ENCODE measurements at places on chromosomes 3 and 15.

DNA sequence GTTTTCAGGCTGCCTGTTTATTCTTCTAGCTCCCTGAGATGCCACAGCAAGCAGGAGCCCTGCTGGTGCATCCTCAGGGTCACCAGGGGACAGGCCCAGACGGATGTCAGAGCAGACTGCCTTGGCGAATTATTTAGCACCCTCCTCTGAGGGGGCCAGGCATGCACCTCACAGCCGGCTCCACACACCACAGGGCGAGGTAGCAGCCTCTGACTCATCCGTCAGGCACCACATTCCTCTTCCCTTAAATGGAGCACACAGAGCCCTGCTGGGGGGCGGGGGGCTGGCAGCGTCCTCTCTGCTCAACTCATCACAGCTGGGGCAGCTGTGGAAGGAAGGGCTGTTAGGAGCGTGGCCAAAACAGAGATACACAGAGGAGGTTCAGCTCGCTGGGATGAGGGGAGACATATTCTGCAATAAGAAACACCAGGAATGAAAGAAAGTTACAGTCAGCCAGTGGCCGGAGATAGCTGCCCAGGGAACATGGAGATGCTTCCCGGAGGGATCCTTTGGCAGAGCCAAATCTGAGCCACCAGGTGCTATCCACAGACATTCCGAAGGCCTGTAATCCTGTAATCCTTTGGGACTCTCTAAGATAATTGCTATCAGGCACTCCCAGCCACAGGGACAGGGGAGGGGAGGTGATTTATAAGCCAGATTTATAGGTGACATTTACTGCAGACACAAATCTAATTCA is 13.9 kb upstream of the PRICKLE2 start:
- DNase-seq = peak; percentile 96

DNA sequence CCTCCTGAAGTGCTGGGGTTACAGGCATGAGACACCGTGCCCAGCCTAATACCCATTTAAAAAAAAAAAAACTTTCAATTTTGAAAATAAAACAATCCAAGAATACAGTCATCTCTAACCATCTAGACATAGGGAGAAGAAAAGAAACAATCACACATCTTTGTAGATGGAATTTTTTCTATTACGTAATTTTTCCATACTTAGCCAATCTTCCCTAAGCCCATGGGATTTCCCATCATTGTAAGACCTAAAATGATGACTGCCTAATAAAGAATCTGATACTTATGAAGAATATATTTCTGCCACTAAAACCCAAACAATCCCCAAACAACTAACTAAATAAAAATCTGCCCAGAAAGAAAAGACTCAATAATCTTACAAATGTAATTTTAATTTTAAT is 88.7 kb downstream of the CBLB start:
- peak; percentile 20 for DNase-seq

DNA sequence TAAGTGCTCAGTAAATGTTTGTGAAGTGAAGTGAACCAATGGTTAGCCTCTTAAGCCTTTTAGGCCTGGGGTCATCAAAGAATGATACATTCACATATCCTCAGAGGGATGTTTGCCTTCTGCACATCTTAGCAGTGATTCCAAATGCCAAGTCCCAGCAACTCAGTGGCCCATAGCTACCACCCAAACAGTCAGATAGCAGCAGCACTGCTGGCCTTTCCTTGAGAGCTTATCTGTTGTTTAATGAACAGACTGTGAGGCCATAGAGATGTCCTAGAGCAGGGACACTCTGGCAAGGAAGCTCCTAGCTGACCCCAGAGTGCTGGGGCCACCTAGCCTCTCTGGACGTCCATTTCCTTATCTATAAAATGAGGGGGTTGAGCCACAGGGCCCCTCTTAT is 86.8 kb downstream of the CYP19A1 start:
- no peak for DNase-seq

- DNase-seq = no peak
Measured at GRCh38 chr15:30059771-30060170, 23.0 kb upstream of the GOLGA8J start.

DNA sequence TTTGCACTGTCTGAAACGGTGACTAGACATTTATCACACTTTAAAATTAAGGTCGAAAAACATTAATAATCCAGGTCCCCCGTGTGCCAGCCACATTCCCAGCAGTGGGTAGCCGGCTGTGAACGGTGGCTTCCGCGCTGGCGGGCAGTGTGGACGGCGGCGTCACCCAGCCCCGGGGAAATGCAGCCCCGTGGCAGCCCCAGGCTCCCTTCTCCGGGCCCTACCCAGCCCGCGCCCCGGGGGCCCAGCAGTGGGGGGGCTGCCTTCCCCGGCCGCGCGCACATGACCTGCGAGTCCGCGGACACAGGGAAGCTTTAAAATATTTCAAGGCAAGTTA is 25.3 kb downstream of the GABRA5 start:
- DNase-seq = no peak

DNA sequence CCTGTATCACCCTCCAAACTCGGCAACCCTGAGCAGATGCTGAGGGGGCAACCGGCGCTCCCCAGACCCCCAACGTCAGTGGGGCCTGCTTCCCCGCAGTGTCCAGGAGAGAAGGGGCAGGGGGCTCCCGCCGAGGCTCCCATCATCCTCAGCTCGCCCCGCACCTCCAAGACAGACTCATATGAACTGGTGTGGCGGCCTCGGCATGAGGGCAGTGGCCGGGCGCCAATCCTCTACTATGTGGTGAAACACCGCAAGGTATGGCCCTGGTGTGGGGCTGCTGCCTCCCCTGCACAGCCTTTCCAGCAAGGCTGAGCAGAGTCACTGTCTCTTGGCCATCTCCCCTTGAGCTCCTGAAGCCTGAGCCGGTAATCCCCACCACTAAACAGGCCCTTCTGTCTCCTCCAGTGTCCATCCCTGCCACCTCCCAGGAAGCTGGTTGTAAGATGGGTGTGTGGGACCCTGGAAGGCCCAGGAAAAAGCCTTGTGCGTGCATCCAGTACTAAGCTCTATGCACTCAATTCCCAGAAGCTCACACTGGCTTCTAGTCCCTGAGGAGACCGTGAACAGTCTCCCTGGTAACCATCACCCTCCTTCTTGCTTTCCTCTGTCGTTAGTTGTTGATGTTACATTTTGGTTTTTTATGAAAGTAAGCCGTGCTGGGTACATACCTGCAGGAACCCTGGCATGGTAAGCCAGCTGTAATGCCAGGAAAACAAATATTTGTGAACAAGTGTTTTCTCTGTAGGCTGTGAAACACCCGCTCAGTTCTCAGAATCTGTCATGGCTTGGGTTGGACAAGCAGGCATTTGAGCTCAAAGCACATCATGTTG is 63.3 kb downstream of the BOC start:
- no peak for DNase-seq

DNA sequence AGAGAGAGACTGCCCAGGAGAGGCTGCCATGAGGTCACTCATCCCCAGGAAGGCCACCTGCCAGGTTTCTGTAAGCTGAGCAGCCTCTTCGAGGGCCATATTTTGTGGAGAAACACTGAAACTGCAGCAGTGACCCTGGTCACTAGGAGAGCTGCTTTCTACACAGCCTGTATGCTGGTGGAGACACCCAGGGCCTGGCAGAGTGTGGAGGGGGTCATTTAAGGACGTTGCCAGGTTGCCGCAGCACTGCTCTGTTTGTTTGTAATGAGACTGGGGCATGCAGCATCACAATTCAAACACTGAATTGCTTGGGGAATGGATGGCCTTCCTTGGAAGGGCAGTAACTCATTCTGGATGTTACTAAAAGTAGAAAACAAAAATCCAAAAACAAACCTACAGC is 104.9 kb upstream of the TRIM42 start:
- DNase-seq = no peak

- no peak for DNase-seq
Measured at GRCh38 chr3:156685752-156686151, 11.4 kb downstream of the TIPARP start.

GRCh38 chr3:190183121-190183520 is 62.4 kb upstream of the P3H2 start:
- peak; percentile 87 for DNase-seq

Data from AG08395 (cell line).